Activated CD4-positive, alpha-beta T cell treated with anti-CD3 and anti-CD28 coated beads, Interleukin-2, amount 50 U/mL, for 24 hours (primary cell): ENCODE measurements at places on chromosomes 7 and 10.

GRCh38 chr7:151552352-151553028, 32.8 kb upstream of the RHEB start:
- DNase-seq: no peak

DNA sequence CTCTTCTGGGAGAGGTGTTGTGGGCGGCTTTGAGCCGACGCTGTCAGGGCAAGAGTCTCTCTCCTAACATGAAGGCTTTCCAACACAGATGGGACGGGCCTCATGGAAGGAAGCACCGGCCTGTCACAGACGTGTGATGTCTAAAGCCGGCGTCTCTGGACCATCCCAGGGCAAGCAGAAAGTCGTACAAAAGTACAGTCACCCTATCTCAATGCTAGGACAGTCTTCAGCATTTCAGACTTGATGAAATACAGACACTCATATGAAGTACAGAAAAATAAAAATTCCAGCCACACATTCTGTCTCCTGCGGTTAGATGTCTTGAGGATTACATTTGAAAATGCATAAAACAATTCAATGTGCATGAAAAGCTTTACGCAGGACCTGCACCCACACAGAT, 30.6 kb downstream of the CYP2W1 start:
- no peak for DNase-seq

DNA sequence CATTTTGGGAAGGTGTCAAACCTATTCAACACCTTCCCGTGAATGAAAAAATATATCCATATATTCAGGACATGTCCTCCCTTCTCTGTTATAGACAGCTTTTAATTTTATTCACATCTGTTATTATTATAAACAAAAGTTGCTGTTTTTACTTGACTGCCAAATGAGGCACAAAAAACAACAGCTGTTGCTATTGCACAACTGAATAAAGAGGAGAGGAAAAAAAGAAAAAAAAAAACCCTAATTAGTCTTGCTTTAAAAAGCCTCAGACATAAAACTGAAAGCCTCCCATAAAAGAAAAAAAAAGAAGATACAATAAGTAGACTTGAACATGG, 153.4 kb downstream of the BMPER start:
- DNase-seq: no peak

DNA sequence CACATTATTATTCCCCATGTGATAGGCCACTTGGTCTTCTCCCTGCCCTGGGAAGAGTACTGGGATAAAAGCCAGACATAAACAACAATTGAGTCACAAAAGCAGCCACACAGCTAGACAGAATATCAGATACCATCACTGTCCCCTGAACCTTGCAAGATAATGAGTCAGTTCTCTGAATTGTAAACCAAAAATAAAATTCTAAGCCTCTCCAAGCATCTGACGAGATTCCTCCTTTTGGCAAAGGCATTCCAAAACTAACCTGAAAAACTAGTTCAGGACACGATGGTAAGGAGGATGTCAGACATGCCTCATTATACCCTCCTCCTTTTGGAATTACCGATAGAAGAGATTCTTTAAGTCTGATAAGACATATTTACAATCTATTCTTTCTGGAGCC, 450.7 kb downstream of the HTR7 start:
- DNase-seq: no peak

- DNase-seq: no peak
These were observed 21.8 kb downstream of the MAP3K8 start for GRCh38 chr10:30455816-30456215.

DNA sequence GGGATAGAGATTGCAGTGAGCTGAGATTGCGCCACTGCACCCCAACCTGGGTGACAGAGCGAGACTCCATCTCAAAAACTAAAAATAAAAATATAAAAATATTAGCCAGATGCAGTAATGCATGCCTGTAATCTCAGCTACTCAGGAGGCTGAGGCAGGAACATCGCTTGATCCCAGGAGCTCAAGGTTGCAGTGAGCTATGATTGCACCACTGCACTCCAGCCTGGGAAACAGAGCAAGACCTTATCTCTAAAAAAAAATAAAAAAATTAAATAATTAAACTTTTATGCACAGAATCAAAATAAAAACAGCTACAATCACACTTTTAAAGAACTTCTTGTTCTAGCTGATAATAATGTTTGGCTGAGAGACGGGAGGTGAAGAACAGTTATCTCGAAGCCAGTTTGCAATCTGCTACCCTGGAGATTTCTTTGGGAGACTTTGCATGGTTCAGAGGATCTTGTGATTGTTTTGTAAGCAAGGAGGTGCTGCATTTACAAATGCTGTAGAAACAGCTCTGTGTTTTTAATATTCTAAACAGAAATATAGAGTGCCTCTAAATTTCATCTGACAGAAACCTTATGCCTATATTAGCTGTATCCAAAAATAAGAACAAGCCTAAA, 19.9 kb upstream of the MACROH2A2 start:
- no peak for DNase-seq

DNA sequence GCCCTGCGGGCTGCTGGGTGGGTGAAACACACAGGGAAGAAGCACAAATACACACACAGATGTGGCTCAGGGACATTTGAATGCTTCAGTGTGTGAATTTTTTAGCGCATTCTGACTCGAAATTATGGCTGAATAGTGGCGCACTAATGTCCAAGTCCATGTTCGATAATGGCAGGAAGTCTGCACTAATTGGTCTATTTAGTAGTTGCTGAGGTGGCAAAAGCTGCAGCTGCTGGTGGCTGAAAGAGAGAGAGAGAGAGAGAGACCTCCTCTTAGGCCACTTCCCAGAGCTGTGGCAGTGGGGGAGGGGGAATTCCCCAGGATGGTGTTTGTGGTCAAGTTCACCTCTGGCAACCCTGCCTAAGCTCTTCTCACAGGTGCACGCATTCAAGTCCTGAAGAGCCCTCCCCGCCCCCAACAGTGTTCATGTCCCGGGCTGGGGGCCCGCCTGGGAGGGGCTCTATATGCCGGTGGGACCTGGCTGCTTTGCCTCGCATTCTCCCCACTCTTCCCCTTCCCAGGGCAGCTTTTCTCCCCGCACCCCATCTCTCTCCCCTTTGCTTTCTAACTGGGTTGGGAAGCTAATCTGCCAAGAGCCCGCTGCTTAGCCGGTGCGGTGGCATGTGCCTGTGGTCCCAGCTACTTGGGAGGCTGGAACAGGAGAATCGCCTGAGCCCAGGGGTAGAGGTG, 6.0 kb upstream of the MNX1 start:
- DNase-seq: no peak

- no peak for DNase-seq
These were observed 112.2 kb downstream of the VIM start for GRCh38 chr10:17340144-17340829.
